A549 treated with Hydrocortisone at 1 μM for 4 hours (cell line): ENCODE measurements at places on chromosomes 5 and 9. TPM values are rescaled to one million over a fixed set of nuclear protein-coding genes. Genes with fewer than 3 reads are reported as not detected.

FGF1 gene
- total RNA-seq = 0.31 to 0.99 TPM (median 0.70 TPM) in 5 replicates

F12 gene
- total RNA-seq = 14.2 to 24.1 TPM (median 22.1 TPM) in 5 replicates

UGT3A2 gene
- total RNA-seq = not detected in 5 replicates

RICTOR gene
- total RNA-seq = 7.3 to 13.4 TPM (median 10.4 TPM) in 5 replicates

IFNE gene
- total RNA-seq = 0.89 to 1.2 TPM (median 1.1 TPM) in 5 replicates

MEIKIN gene
- not detected in 5 replicates for total RNA-seq

STK10 gene
- total RNA-seq = 19.4 to 22.8 TPM (median 20.9 TPM) in 5 replicates

LRRC19 gene
- total RNA-seq = not detected in 5 replicates

BAAT gene
- total RNA-seq = 0.24 to 0.49 TPM (median 0.34 TPM) in 5 replicates

DMRTA1 gene
- total RNA-seq = 0.53 to 0.68 TPM (median 0.60 TPM) in 5 replicates

GABRP gene
- not detected in 5 replicates for total RNA-seq

CAMK2A gene
- total RNA-seq = 0.59 to 0.90 TPM (median 0.80 TPM) in 5 replicates

AMBP gene
- total RNA-seq = 6.3 to 8.7 TPM (median 7.8 TPM) in 5 replicates

GPR150 gene
- total RNA-seq = 0.06 to 0.23 TPM (median 0.16 TPM) in 5 replicates

IL4 gene
- not detected in 5 replicates for total RNA-seq

ZNG1C gene
- 51.2 to 82.7 TPM (median 61.5 TPM) in 5 replicates for total RNA-seq

CDH9 gene
- not detected in 5 replicates for total RNA-seq

THBS4 gene
- 0.03 to 0.23 TPM (median 0.14 TPM) in 5 replicates for total RNA-seq

ARSK gene
- 5.4 to 8.5 TPM (median 8.3 TPM) in 5 replicates for total RNA-seq

PCDHA5 gene
- total RNA-seq = 0.70 to 1.1 TPM (median 0.76 TPM) in 5 replicates

SPINK13 gene
- 0.18 to 0.30 TPM in 2 of 5 replicates, not detected in the others for total RNA-seq

MARCHF3 gene
- 0.82 to 1.2 TPM (median 0.97 TPM) in 5 replicates for total RNA-seq

NIM1K gene
- 0.24 to 0.30 TPM (median 0.28 TPM) in 5 replicates for total RNA-seq

BRD9 gene
- 35.5 to 44.1 TPM (median 41.2 TPM) in 5 replicates for total RNA-seq

DNAI1 gene
- total RNA-seq = 0.13 to 0.61 TPM (median 0.22 TPM) in 4 of 5 replicates, not detected in the other

GRM6 gene
- not detected in 5 replicates for total RNA-seq

PCDHGC5 gene
- total RNA-seq = 0.02 TPM in 1 of 5 replicates, not detected in the others

C9orf153 gene
- 0.08 to 0.40 TPM (median 0.21 TPM) in 5 replicates for total RNA-seq

SPINK6 gene
- 0.37 to 0.73 TPM (median 0.45 TPM) in 5 replicates for total RNA-seq

IL9 gene
- total RNA-seq = not detected in 5 replicates

IL33 gene
- 0.10 to 0.55 TPM (median 0.43 TPM) in 5 replicates for total RNA-seq

SOHLH1 gene
- 0.09 to 0.12 TPM in 2 of 5 replicates, not detected in the others for total RNA-seq

IFNA13 gene
- total RNA-seq = not detected in 5 replicates

HDHD3 gene
- 17.7 to 25.5 TPM (median 23.0 TPM) in 5 replicates for total RNA-seq

TEK gene
- 0.09 to 0.15 TPM (median 0.12 TPM) in 5 replicates for total RNA-seq

TBCA gene
- total RNA-seq = 260 to 279 TPM (median 270 TPM) in 5 replicates

RASGEF1C gene
- 0.08 to 0.20 TPM (median 0.11 TPM) in 5 replicates for total RNA-seq

TAF11L10 gene
- total RNA-seq = not detected in 5 replicates

GARIN3 gene
- total RNA-seq = not detected in 5 replicates

LECT2 gene
- not detected in 5 replicates for total RNA-seq

TLX3 gene
- total RNA-seq = not detected in 5 replicates

SLC28A3 gene
- not detected in 5 replicates for total RNA-seq

KCNMB1 gene
- total RNA-seq = 0.01 TPM in 1 of 5 replicates, not detected in the others

LCNL1 gene
- 0.08 to 0.16 TPM (median 0.13 TPM) in 5 replicates for total RNA-seq

RLN2 gene
- total RNA-seq = 0.18 to 0.29 TPM (median 0.25 TPM) in 4 of 5 replicates, not detected in the other

GPR151 gene
- total RNA-seq = not detected in 5 replicates
